ENCODE measurements at places on chromosomes 7 and 10. TPM values are rescaled to one million over a fixed set of nuclear protein-coding genes. Genes with fewer than 3 reads are reported as not detected.

GRCh38 chr7:122306320-122307227 is 2.0 kb upstream of the FEZF1 start:
- H3K27ac ChIP-seq, result no peak overlapping the region
- H3K27me3 ChIP-seq, result no peaks in the 10 kb centered on the region
- no peaks in the 10 kb centered on the region for H3K36me3 ChIP-seq
- H3K4me3 ChIP-seq, result no peak overlapping the region

GRCh38 chr10:73801253-73801590 is 10.2 kb downstream of the NDST2 start:
- no peak overlapping the region for H3K4me3 ChIP-seq
- H3K4me1 ChIP-seq, result no peaks in the 10 kb centered on the region
- H3K27me3 ChIP-seq, result no peaks in the 10 kb centered on the region
- peaks cover 81% of the 10 kb centered on the region for H3K36me3 ChIP-seq
- DNase-seq, result no peak

GRCh38 chr7:44324481-44325200 is 753 bp downstream of the CAMK2B start:
- H3K27me3 ChIP-seq, result peaks cover 4% of the 10 kb centered on the region
- no peak overlapping the region for H3K4me3 ChIP-seq

- no peak for DNase-seq
- no peak overlapping the region for H3K27ac ChIP-seq
- no peaks in the 10 kb centered on the region for H3K4me1 ChIP-seq
These were observed 247.0 kb upstream of the MKI67 start for GRCh38 chr10:128373071-128373749.

GRCh38 chr7:68180761-68181160 is 1184.1 kb downstream of the TYW1 start:
- no peaks in the 10 kb centered on the region for H3K27me3 ChIP-seq
- H3K27ac ChIP-seq, result no peak overlapping the region
- no peaks in the 10 kb centered on the region for H3K36me3 ChIP-seq
- DNase-seq, result no peak
- H3K4me3 ChIP-seq, result no peak overlapping the region

- H3K27ac ChIP-seq, result no peak overlapping the region
- H3K4me3 ChIP-seq, result no peak overlapping the region
These were observed 174.8 kb downstream of the TNS3 start for GRCh38 chr7:47407136-47407535.

- H3K36me3 ChIP-seq, result peaks cover 24% of the 10 kb centered on the region
- no peak overlapping the region for H3K27ac ChIP-seq
- no peak for DNase-seq
- H3K4me3 ChIP-seq, result no peak overlapping the region
These were observed 8.2 kb downstream of the YME1L1 start for GRCh38 chr10:27145937-27146336.

DNA sequence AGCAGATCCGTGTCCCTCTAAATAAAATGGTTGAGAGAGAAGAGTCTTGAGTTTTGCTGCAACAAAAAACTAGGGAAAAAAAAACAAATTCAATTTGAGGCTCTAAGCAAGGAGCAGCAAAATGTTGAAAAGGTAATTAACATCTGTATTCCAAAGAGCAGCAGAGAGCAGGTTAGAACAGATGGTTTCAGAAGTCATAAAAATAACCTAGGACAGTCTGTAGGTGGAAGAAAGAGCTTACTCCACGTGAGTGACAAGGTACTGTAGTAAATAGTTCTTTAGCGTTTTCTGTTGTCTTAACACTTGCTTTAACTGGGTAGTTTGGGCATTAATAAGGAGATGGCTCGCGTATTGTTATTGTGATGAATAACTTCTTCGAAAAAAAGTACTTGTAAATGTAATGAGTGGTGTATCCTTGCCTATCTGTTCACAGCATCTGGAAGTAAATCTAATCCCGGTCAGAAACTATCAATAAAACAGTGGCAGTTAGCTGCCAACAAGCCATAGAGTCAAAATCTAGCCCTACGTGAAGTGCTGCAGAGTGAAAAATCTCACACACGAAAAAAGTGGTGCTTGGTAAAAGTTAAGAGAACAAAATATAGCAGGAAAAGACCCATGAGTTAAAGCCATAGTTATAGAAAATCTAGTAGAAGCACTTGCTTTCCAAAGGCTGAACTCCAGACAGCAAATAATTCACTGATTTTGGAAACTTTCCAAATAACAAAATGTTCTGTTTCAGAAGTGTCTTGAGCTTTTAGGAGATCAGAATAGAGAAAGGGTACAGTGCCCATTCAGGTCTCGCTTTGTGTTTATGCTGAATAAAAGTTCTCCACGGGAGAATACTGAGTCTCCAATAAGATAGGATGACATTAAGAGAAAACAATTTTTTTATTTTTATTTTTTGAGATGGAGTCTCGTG is 49.3 kb upstream of the PARD3 start:
- H3K36me3 ChIP-seq, result no peaks in the 10 kb centered on the region
- no peaks in the 10 kb centered on the region for H3K4me1 ChIP-seq
- no peak overlapping the region for H3K27ac ChIP-seq
- H3K27me3 ChIP-seq, result no peaks in the 10 kb centered on the region
- H3K4me3 ChIP-seq, result no peak overlapping the region
- DNase-seq, result no peak

- H3K4me3 ChIP-seq, result no peak overlapping the region
- no peak for DNase-seq
- H3K27ac ChIP-seq, result no peak overlapping the region
- no peaks in the 10 kb centered on the region for H3K4me1 ChIP-seq
- no peaks in the 10 kb centered on the region for H3K27me3 ChIP-seq
These were observed 125.3 kb downstream of the CHN2 start for GRCh38 chr7:29319719-29320521.

- H3K4me3 ChIP-seq, result no peak overlapping the region
- H3K36me3 ChIP-seq, result no peaks in the 10 kb centered on the region
- no peaks in the 10 kb centered on the region for H3K4me1 ChIP-seq
- H3K27ac ChIP-seq, result no peak overlapping the region
- no peak for DNase-seq
- H3K27me3 ChIP-seq, result no peaks in the 10 kb centered on the region
These were observed 3.6 kb downstream of the PRSS37 start for GRCh38 chr7:141837683-141838082.

DNA sequence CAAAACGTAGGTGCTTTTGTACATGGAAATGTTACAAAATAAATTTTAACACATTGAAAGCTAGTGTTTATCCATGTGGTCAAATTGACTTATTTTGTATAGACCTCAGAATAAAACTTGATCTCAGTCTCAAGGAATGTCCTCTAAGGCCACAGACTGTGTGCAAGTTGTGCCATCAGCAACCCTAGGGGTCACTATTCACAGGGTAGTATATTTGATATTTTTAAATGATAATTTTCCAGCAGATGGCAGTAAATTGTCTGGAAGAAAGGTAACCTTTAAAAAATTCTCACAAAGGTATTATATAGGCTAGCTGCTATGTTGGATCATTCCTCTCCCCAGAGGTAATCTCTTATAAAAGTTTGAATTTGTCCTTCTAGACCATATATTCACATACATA is 12.9 kb upstream of the SNX10 start:
- DNase-seq, result no peak
- no peaks in the 10 kb centered on the region for H3K36me3 ChIP-seq
- H3K4me3 ChIP-seq, result no peak overlapping the region
- no peaks in the 10 kb centered on the region for H3K4me1 ChIP-seq

IGFBP1 gene
- not detected for total RNA-seq

DNA sequence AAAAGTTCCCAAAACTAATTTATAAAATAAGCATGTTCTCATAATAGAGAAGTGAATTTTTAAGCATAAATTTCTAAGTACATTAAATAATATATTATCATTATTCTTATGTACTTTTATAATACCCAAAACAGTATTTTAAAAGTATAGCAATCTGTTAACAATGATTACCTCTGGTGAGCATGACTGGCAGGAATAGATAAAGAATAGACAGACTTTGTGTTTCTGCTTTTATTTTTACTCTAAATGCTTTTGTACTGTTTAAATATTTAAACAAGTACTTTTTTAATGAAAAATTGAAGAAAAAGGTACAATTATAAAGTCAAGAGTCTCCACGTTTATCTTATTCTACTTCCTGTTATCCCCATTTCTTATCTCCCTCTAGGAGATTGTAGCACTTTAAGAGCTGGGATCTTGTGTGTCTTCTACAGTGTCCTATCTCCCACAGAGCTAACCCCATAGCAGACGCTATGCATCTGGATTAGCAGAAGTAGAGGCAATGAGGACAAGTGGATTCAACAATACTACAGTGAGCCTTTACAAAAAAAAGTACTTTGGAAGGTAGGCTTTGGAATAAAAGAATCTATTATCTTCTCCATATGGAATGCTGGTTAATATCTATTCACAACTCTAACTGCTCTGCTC is 42.9 kb downstream of the IDE start:
- no peak overlapping the region for H3K4me3 ChIP-seq
- no peaks in the 10 kb centered on the region for H3K27me3 ChIP-seq
- H3K4me1 ChIP-seq, result no peaks in the 10 kb centered on the region
- H3K27ac ChIP-seq, result no peak overlapping the region

TMEM236 gene
- 0.12 TPM for total RNA-seq

CYP26C1 gene
- 0.38 TPM for total RNA-seq

DNA sequence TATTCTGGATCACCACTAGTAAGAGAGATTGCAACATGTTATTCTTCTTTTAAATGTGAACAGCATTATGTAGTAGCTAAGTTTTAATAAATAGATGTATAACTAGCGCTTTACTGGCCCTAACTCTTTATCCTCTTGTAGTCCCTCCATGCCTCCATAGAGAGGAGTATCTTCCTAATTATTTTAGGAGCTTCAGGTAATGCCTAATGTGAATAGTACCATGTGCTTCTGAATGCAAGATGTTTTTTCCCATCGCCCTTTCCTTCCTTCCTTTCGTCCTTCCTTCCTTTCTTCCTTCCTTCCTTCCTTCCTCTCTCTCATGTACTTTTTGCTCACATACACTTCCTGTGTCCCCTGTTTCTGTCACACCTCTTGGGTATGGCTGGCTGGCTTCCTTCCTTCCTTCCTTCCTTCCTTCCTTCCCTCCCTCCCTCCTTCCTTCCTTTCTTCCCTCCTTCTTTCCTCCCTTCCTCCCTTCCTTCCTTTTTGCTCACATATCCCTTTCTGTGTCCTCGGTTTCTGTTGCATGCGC is 290.7 kb downstream of the HDAC9 start:
- no peaks in the 10 kb centered on the region for H3K36me3 ChIP-seq
- no peak overlapping the region for H3K27ac ChIP-seq
- no peaks in the 10 kb centered on the region for H3K4me1 ChIP-seq
- H3K4me3 ChIP-seq, result no peak overlapping the region
- no peaks in the 10 kb centered on the region for H3K27me3 ChIP-seq

CYP17A1 gene
- total RNA-seq, result not detected

ZNF783 gene
- 30.5 TPM for total RNA-seq

DNA sequence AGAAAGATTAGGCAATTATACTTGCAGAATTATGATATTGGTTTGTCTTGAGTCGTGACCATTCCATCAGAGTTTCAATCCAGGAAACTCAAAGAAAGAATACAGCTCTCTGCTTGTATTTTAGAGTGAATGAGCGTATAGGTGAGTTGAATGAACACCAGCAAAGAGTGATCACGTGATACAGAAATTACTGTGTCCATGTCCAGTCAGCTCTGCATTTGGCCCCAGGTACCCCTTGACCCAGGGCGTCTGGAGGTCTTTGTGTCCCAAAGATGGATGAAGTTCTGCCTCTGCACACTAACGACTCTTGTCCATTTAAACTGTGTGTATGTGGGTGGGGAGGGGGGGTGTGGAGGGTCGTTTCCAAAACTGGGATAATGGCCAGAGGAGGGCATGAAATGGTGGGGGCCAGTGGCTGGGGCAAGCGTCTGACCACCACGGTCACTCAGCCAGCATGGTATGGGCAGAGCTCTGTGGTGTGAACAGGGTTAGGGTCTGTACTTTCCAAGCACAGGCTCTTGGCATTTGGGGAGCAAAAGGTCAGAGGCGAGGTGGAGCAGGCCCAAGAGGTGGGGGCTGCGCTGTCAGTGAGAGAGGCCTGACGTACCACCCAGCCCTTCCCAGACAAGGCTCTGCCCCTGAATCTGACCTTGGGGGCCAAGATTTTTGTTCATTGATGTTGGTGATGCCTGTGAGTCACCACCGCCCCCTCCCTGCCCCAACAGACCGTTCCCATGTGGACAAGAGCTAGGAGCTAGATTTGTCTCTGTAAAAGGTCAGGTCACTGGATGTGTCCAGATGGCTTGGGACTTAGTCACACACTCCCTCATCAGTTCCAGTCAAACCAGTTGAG is 1.4 kb downstream of the PTPRE start:
- H3K36me3 ChIP-seq, result no peaks in the 10 kb centered on the region
- no peak overlapping the region for H3K4me3 ChIP-seq
- no peak for DNase-seq
- H3K4me1 ChIP-seq, result no peaks in the 10 kb centered on the region
- no peak overlapping the region for H3K27ac ChIP-seq

FFAR4 gene
- not detected for total RNA-seq

GRCh38 chr10:12972146-12972545 is 29.4 kb downstream of the CCDC3 start:
- H3K27ac ChIP-seq, result no peak overlapping the region
- H3K27me3 ChIP-seq, result no peaks in the 10 kb centered on the region
- H3K4me3 ChIP-seq, result no peak overlapping the region
- H3K36me3 ChIP-seq, result no peaks in the 10 kb centered on the region
- DNase-seq, result no peak

Data from naive thymus-derived CD4-positive, alpha-beta T cell (primary cell).